Stimulated activated CD4-positive, alpha-beta T cell treated with anti-CD3 and anti-CD28 coated beads, Interleukin-15, amount 100 ng/mL, for 1 hour (primary cell): ENCODE measurements at places on chromosomes 1 and 21.

DNA sequence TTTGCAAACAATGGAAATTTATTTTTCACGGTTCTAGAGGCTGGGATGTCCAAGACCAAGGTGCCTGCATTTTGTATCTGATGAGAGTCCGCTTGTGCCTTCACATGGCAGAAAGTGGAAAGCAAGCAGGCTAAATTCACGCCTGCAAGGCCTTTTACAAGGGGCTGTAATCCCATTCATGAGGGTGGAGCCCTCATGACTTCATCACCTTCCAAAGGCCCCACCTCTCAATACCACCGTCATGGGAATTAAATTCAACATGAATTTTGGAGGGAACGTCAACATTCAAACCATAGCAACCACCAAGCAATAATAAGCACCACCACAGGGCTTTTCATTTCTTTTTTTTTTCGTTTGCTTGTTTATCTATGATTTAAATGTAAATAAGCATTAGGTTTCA lies 115.3 kb downstream of the C1orf21 start:
- DNase-seq = no peak

DNA sequence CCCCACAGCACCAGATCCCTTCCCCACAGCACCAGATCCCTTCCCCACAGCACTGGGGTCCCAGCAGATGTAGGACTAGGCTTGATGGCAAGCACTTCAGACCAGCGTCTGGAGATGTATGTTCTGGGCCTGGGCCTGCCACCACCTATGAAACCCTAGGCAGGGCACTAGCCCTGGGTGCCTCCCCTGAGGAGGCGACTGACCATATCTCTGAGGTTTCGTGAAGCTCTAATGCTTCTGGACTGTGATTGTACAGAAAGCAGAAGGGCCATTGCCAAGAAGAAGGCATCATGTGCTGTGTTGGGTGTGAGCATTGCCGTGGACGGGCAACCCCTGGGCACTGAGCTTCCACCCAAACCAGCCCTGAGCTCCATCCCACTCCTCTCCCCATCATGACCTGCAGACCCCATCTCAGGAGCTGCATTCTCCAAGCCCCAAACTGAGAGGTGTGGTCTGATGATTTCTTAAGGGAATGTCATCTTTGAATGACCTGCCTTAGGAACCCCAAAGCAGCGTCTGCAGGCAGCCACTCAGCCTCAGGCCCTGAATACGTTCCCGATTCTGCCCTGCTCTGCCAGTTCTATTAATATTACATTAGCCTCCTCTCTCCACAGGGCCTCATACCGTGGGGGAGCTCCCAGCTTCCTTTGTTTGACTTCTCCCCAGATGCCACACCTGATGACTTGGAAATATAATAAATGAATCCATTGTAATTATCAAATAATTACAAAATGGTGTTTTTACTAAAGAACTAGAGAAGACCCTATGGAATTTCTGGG lies 163.4 kb downstream of the TRIM33 start:
- no peak for DNase-seq

DNA sequence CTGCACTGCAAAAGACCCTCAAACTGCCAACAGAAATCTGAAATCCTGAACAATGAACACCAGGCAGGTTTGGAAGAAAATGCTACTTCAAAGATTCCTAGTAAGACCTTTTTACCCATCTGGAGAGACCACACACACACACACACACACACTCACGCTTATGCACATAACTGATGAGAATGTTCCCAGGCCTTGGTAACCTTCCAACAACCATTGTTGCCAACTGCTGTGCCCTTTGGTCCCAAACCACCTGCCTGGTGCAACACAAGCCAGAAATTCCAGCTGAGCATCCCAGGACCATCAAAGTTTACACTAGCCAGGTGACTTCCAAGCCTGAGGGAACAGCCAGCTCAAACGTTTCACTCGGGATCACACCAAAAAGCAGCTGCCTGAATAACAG lies 56.9 kb downstream of the SEC16B start:
- no peak for DNase-seq

- no peak for DNase-seq
These were observed 87.8 kb downstream of the HLX start for GRCh38 chr1:220966881-220967611.

DNA sequence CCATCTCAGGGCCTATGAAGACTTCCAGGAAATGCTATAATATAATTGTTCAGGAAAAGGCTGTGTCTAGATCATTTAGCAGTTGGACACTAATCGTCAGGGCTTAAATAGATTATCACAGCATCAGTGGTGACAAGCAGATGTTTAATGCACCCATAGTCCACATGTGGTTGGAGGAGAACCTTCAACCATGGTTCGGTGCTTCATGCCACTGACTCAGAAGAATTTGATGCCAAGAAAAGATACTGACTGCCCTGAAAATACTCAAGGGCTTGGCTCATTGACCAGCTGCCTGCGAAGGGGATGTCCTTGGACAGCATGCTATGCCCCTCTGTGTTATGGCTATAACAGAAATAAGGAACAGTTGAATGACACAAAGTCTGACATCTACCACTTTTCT lies 175.7 kb downstream of the HHIPL2 start:
- DNase-seq = no peak

GRCh38 chr1:155499953-155500639 lies 62.5 kb downstream of the ASH1L start:
- no peak for DNase-seq

- DNase-seq = no peak
These were observed 53.9 kb downstream of the YARS1 start for GRCh38 chr1:32763221-32763620.

GRCh38 chr1:228281631-228282328 lies 73.9 kb downstream of the OBSCN start:
- DNase-seq = no peak

DNA sequence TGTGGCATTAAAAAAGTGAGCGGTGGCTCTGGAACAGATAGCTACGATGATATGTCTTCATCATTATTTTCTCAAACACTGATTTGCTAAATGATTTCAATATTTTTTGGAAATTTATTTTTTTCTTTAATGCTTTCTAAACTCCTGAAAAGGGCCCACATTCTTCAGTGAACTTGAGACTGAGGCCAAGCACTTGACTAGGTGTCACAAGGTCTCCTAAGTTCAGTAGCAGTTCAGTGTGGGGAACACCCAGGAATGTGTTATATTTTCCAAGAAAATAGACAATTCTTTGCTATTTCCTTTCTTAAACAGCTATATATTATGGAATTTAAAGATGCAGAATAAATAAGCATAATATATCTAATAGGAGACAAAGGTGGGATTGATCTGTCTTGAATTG lies 850.9 kb downstream of the USP25 start:
- DNase-seq = no peak

DNA sequence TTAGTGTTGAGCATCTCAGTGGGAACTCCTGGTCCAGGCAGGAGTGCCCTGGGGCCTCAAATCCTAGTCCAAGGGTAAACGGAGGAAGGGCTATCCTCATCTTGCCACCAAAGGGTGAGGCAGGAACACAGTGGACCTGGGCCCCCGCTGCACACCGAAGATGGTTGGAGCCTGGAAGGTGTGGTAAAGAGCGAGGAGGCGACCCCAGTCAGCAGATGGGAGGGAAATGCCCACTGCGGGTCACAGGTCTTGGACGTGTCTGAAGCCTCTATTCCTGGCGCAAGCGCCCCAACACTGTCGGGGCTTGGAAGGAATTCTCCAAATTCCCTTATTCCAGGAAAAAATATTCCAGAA lies 38.5 kb upstream of the SYNC start:
- DNase-seq = no peak

DNA sequence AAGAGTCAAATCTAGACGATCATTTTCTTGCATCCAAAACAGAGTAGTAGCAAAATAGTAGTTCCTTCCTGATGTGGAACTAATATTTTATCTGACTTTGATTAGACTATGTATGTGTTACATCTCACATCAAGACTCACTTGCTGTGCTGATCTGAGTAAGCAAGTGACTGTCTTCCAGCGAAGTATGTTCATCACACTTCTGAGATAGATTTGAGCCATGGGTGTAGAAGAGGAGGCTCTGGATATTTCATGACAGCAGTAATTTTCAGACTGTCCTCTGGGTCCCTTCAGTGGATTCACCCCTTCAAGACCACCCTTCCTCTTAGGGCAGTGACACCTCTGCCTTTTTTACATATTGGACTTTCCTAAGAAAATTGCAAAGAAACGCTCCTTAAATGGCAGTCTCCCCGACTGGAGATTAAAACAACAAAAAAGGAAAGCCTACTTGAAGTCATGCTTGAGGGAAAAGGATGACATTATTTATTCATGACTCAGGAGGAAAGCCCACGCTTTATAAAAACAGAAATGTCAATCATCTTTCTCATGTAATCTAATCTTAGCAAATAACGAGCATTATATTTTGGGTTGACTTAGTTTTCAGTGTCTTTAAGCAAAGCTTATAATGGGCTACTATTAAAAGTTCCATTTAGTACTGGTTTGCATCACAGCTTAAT lies 22.8 kb downstream of the ATP1B1 start:
- DNase-seq = no peak

DNA sequence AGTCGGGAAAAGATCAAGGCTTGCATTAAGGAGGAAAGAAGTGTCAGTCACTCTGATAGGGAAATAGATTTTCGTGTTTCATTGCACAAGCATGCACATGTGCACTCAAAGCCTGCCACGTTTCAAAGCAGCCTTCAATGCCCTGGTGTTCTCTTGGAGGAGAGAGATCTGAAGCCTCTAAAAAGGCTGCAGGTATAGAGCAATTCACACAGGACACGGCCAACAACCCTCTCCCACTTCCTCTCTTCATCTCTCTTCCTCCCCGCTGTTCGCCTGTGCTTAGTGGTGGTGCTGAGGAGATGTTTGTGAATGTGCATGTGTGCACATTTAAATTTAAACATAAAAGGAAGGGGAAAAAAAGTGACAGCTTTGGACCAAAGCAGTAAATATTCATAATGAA lies 117.7 kb downstream of the NUF2 start:
- no peak for DNase-seq

DNA sequence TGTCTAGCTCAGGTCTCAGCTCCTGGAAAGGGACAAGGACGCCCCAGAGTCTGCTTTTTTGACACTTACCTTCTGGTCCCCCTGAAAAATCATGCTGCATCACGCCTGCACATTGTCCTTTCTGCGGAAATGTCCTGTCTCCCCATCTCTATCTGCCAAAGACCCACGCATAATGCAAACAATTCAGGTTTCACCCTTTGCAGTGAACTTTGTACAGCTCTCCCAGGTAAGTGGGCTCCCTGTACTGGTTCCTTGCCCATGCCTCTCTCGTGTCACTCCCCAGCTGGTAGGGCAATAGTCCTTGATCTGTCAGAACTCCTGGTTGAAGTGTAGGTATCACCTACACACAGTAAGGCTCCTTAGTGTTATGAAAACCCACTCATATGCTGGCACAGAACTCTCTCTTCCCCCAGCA lies 102.9 kb upstream of the IRF2BP2 start:
- DNase-seq = no peak

GRCh38 chr21:38329162-38329561 lies 72.4 kb downstream of the KCNJ15 start:
- no peak for DNase-seq

DNA sequence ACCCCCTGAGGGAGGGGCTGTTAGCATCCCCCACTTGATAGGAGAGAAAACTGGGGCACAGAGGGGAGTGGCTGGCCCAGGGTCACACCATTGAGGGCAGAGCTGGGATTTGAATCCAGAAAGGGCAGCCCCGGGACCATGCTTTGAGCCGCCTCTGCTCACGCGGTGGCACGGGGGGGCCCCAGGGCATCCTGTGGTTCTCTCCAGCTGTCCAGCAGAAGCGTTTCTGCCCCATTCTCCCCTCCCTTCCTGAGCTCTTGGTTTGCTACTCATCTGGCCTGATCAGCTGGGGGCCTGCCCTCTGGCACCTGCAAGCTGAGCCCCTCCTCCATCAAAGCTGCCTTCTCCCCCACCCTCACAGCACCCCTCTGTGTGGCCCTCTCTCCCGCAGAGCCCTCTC lies 37.5 kb downstream of the FBXO2 start:
- no peak for DNase-seq

DNA sequence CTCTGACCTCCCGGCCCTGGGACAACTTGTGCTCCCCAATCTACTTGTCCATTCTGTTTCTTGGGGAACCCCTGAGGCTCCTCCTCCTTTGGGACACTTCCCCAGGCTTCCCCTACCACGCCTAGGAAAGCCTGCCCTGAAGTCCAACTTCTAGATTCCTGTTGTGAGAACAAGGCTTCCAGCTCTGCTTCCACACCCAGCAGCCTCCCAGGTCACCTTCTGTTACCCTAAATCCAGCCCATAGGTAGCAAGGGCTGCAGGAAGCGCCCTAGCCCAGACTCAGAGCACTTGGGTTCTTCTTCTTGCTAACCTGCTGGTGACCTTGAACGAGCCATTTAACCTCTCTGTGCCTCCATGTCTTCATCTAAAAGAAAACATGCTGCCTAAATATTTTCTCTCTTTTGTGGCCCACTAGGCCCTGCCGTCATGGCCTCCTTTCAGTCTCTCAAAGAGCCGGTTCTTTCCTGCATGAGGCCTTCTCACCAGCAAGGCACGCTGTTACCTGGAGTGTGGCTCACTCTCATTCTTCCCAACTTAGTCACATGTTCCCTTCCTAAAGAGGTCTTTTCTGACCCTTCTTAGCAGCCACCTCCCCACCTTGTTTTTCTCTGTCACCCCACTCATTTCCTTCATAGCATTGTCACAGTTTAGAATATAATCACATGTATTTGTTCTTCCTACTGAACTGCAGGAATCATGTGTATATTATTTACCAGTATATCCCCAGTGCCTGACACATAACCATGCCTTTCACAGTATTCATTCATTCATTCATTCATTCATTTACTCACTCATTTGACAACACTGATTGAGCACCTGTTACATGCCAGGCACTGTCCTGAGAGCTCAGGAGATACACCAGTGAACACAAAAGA lies 1.4 kb downstream of the CAPN2 start:
- no peak for DNase-seq

- no peak for DNase-seq
These were observed 40.2 kb downstream of the RASAL2 start for GRCh38 chr1:178134061-178134460.

GRCh38 chr1:220511785-220512184 lies 16.2 kb upstream of the MARK1 start:
- DNase-seq = no peak
